ENCODE measurements at places on chromosomes 12 and 14. TPM values are rescaled to one million over a fixed set of nuclear protein-coding genes. Genes with fewer than 3 reads are reported as not detected.

DNA sequence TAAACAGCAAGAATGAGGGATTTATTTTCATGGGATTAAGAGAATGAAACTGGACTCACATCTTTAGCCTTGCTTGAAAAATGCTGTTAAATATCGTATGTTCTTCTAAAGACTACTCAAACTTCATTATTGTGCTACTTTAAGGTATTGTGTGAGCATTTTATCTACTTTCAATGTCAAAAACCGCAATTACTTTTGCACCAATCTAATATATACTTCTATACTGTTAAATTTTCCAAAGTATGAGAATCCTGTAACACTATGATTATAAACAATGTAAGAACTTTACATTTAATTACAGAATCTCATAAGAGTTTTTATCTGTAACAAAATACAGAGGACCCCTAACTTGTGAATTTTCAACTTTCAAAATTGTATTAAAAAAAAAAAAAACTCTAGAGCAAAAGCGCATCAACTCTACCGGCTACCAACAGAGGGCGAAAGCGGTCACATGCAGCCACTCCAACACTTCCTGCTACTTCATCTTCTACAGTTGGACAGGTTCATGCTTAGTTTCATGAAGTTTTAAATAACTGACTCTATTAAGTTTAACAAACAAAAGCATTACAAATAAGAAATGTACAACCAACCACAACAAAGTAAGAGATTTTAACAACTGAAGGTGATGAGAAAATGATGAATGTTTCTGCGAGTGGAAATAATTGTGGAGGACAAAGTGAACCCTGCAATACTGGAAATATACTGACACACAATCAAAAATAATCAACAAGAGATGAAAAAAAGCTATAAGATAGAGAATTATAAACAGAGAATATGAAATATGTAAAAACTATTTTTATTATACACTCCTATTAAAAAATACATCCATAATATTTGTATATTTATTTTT lies 210.9 kb downstream of the MED13L start:
- DNase-seq: peak; percentile 29

DNA sequence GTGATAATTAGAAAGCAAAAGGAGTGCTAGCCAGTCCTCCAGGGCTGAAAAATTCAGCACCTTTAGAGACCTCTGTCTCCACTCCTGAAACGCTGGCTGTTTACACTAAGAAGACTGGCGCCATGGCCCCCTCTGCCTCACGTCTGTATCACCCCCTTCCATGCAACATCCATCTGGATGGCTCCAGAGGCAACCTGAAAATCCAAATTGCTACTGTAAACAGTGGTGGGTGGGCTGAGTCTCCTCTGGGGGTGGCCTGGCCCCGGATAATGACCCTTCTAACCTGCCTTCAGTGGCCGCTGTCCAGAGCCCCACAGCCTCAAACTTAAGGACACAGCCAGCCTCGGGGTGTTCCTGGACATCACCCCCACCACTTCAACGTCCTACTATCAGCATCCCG lies 1.4 kb downstream of the PRKD1 start:
- peak; percentile 11 for DNase-seq

- DNase-seq: peak; percentile 77
These were observed 671 bp upstream of the DIO3 start for GRCh38 chr14:101560534-101561113.

The LAG3 gene
- total RNA-seq: 2.0 TPM

- DNase-seq: no peak
These were observed 568 bp upstream of the SIVA1 start for GRCh38 chr14:104752423-104752734.

GRCh38 chr12:108784270-108784669 lies 53.0 kb upstream of the CORO1C start:
- DNase-seq: peak; percentile 55

The ABCC9 gene
- not detected for total RNA-seq
